ENCODE measurements at places on chromosomes 12 and 14.
A peak's percentile ranks its signal among the peaks of the same experiment; 100 is the strongest.

GRCh38 chr12:54749191-54749818 is 101.1 kb upstream of the DCD start:
- no peak for DNase-seq

- no peak for DNase-seq
Measured at GRCh38 chr12:84508851-84509260, 403.7 kb downstream of the SLC6A15 start.

DNA sequence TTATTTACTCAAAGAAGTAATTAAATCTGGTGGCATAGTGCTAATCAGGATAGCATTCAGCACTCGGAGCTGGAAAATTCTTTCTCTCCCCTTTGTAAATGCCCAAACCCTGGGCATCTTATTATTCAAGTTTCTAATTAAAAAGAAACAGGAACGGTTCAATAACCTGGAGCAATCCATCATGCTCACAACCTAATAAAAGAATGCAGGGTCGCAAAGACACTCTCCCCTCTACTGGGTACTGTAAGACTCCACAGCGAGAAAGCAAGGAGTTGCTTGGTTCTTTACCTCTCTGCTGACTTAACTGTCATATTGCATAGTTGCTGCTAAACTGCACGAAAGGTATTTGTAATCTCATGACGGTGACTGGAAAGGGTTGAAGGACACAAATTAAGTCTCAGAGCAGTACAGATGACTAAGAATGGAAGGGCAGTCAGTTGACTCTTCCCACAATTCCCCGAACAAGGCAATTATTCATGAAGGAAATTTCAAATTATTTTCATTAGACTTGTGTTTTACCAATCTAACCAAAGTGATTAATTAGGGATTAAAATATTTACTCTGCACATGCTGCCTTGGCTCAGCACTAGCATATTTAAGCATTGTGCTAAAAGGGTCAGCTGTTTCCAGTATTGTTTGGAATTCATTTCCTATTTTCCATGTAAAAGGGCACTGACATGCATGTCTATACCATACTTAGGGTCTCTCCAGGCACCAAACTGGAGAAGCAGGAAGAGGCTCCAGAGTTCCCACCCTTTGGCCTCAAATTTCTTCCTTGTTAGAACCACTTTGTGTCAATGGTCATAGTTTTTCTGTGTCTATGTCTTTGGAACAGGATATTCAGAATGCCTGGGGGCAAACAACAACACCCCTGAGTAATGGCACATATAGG is 182.2 kb downstream of the EXOC5 start:
- DNase-seq = no peak

DNA sequence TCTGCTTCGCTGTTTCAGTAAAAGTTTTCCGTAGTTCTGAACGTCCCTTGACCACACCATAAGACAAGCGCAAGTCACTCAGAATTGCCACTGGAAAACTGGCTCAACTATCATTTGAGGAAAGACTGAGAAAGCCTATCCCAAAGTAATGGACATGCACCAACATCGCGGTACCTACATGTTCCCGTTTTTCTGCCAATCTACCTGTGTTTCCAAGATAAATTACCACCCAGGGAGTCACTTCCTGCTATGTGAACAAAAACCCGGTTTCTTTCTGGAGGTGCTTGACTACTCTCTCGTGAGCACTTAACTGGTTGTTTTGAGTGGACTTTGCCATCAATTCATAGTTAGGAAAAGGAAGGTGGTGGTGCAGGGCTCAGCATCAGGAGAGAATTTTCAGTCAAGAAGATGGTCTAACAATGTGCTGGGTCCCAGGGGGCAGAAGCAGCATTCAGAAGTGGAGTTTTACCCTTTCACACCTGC is 1.4 kb downstream of the EGLN3 start:
- DNase-seq = no peak

- DNase-seq = no peak
Measured at GRCh38 chr12:132285991-132286681, 43.3 kb downstream of the GALNT9 start.

- DNase-seq = no peak
Measured at GRCh38 chr12:85393606-85394005, 113.6 kb downstream of the ALX1 start.

- DNase-seq = no peak
Measured at GRCh38 chr12:26123482-26123980, 1.3 kb downstream of the BHLHE41 start.

GRCh38 chr12:14327711-14328110 is 37.8 kb upstream of the ATF7IP start:
- DNase-seq = no peak

DNA sequence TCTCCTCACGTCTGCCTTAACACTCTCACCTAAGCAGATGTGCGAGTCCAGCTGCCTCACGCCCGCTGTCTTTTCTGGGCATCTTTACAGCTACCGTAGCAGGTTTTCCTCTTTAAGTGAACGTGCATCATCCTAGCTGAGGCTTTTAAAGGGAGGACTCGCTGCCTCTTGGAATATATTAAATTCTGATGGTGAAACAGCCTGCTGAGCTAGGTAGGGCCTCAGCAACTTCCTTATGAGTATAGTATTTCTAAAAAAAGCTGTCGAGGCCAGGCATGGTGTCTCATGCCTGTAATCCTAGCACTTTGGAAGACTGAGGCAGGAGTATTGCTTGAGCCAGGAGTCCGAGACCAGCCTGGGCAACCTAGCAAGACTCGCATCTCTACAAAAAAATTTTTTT is 32.2 kb downstream of the TESC start:
- no peak for DNase-seq

DNA sequence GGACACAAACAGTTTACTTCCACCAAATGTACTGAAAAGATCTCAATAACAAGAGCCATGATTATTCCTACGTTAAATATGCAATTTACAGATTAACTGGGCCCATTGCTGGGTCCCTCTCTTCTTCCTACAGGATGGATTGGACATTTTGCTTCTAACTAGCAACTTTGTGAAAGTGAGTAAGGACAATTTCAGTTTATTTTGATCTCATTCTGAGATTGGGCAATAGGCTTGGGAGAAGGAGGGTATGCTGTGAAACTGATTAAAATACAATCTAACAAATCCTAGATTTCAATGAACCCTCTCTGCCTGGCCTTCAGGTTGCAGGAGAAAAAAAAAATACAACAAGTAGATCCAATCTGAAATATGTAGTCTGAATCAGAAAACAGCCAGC is 121.5 kb downstream of the PRKD1 start:
- DNase-seq = no peak

- no peak for DNase-seq
Measured at GRCh38 chr12:123741937-123742572, 20.0 kb upstream of the DNAH10 start.

DNA sequence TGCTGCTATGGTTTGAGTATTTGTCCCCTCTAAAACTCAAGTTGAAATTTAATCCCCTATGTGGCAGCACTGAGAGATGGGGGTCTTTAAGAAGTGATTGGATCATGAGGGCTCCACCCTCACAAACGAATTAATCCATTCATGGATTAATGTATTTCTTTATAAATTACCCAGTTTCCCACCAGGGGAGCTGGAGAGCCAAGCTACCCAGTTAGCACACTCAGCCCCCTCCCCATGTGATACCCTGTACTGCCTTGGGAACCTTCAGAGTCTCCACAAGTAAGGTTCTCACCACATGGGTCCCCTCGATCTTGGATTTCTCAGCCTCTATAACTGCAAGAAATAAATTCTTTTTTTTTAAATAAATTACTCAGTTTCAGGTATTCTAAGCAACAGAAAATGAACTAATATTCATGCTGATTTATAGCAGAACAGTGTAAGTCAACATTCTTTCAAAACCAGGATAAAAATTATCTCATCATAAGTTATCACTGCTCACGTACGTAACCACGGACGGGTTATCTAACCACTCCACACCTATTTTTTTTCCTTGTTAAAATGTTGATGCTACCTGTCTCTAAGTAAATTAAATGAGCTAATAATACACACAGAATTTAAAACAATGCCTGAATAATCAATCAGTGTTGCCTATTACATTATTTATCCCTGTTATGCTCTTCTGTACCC is 3.6 kb downstream of the NAP1L1 start:
- no peak for DNase-seq

GRCh38 chr12:54463484-54463883 is 9.9 kb downstream of the GTSF1 start:
- no peak for DNase-seq

- DNase-seq = no peak
Measured at GRCh38 chr12:51683763-51684357, 92.8 kb downstream of the SCN8A start.

DNA sequence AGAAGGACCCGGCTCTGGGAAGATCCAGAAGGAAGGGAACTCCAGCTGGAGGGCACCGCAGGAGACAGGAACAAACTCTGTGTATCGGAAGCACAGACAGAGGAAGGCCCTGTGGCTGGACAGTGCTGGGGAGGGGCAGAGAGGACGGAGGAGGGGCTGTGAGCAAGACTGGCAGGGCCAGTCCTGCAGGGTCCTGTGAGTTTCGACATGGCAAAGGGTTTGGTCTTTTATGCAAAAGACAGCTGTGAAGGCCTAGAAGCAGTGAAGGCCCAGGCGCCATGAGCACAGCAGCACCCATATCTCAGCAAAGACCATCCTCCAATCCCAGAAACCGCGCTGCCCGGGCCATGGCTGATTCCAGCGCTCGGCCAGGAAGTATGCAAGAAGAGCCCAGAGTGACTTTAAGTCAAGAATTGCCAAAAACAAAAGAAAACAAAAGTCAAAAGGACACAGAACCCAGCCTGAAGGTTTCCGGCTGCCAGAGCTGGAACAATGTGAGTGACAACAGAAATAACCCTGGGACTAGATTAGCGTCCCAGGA is 126.5 kb downstream of the NCOR2 start:
- DNase-seq = no peak

DNA sequence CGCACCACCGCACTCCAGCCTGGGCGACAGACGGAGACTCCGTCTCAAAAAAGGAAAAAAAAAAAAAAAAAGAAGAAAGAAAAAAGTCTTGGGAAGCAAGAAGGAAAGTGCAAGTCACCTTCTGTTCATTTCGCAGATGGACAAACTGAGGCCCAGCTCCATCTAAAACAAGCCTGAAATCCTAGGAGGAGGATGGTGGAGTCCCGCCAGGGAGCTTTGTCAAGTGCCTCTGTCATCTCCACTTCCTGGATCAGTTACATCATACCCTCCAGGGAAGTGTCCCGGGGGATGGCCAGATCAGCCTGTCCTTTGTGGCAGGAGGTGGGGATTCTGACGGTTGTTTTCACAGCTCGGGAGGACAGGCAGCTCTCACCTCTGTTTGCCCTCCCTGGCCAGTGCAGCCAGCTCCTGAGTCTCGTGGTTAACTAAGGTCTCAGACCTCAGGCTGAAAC is 8.7 kb upstream of the SDSL start:
- DNase-seq = no peak

DNA sequence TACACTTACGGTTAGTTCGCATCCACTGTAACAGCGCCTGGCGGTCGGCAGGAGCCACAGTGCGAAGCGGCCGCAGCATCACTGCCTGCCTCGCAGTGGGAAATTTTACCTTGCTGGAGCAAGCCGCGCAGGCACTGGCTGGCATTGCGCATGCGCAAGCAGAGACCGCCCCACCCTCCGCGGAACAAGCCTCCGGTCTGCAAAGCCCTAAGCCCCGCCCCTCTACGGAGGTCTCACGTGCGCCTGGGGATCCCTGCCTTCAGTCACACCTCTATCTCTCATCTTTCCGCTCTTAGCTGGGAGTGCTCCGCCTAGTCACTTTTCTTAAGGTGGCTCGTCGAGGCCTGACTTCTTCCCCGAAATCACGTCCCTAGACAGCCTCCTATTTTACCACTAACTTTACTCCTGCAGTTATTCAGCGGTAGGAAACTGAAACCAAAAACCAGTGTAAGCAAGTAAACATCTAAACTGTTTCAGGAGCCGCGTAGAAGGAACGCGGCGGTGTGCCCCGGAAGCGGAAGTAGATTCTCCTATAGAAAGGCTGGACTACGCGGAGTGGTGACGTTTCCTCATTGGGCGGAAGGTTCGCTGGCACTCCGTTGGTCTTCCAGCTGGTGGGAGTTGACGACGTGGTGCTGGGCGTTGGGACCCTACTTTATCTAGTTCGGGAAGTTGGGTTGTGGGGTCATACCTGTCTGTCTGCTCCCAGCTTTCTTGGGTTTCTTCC is at the start of gene SRP54:
SRP54 (plus strand) TSS at position 572 of the 727 bp plus-strand sequence. CDS start 13,718 bp downstream, outside the sequence.
- DNase-seq = peak; percentile 98

DNA sequence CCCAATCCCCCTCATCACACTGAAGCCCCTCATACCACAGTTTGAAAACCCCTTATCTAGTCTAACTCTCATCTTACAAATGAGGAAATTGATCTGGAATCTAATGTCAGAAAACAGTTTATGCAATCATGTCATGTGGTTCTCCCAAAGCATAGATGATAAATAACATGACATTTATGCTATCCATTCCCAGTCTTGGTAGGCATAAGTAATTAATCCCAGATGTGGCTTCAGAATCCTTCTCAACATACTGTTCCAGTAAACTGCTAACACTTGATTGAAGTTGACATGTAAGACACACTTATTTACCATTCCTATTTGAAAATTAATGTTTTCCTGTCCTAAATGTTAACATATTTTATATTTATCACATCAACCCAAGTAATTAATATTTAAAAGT is 168.7 kb downstream of the GALC start:
- no peak for DNase-seq
